ENCODE measurements at places on chromosomes 3 and 15. TPM values are rescaled to one million over a fixed set of nuclear protein-coding genes. Genes with fewer than 3 reads are reported as not detected.

Gene LTF
- total RNA-seq: 0.72 TPM

Gene OXTR
- total RNA-seq: 0.95 TPM

Gene MRPL46
- total RNA-seq: 12.1 TPM

Gene PTPN9
- 21.8 TPM for total RNA-seq

Gene CGNL1
- total RNA-seq: 14.1 TPM

Gene SOX14
- not detected for total RNA-seq

Gene ITGA11
- total RNA-seq: 25.2 TPM

Gene SLC22A14
- not detected for total RNA-seq

Gene GHRL
- total RNA-seq: 0.78 TPM

Gene SLC12A1
- not detected for total RNA-seq

Gene ATP13A4
- total RNA-seq: 0.51 TPM

Data from ovary (tissue), 10 donors.